Activated naive CD4-positive, alpha-beta T cell treated with anti-CD3 and anti-CD28 coated beads for 36 hours (primary cell): ENCODE measurements at places on chromosomes 5 and 9. TPM values are rescaled to one million over a fixed set of nuclear protein-coding genes. Genes with fewer than 3 reads are reported as not detected.

GRCh38 chr5:39201781-39202596 is 17.4 kb downstream of the FYB1 start:
- no peak for DNase-seq

- DNase-seq = no peak
These were observed 127.7 kb upstream of the C9orf72 start for GRCh38 chr9:27701016-27701415.

GRCh38 chr5:4480528-4481349 is 659.4 kb upstream of the ADAMTS16 start:
- DNase-seq = no peak

- no peak for DNase-seq
These were observed 159.8 kb upstream of the HMHB1 start for GRCh38 chr5:143652108-143652700.

DNA sequence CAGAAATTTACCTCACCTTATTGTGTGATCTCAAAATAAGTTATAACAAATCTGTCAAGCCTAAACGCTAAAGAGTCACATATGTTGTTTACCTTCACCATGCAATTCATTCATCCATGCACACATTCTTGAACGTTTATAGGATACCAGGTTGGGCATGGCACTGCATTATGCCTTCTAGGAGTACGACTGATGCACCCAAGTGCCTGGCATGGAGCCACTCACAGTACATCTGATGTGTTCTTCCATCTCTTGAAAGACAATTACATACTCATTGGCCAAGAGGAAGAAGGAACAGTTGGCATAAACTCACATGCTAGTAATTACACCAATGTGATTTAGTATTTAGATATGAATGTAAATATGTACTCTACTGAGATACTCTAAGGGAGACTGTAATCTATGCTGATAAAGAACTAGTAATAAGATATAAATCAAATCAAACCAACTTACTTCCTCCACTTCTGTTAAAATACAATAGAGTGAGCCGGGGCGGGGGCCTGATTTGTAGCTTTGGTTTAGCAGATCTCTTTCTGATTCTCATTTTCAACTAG is 90.7 kb downstream of the LPAR1 start:
- DNase-seq = no peak

The MZB1 gene
- total RNA-seq = 2.8 TPM

DNA sequence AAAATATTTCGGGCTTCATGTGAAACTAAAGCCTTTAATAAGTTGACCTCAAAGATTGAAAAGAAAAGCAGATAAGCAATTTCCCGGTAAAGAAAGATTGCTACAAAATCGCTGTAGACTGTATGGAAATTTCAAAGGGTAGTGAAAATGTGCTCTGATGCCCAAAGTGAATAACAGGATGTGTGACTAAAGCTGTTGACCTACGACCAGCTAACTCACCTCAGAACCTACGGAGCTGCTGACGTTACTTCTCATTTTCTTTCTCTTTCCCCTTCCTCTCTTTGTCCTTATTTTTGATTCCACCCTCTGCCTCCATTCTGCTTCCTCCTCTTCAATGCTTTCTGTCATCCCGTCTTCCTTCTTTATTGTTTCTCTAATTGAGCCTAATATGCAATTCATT is 103.2 kb downstream of the PDE4D start:
- no peak for DNase-seq

- DNase-seq = no peak
These were observed 21.6 kb downstream of the FBXL7 start for GRCh38 chr5:15521381-15522186.

- DNase-seq = no peak
These were observed 199.7 kb upstream of the TLE4 start for GRCh38 chr9:79371948-79372555.

The HEXB gene
- total RNA-seq = 70.0 TPM

DNA sequence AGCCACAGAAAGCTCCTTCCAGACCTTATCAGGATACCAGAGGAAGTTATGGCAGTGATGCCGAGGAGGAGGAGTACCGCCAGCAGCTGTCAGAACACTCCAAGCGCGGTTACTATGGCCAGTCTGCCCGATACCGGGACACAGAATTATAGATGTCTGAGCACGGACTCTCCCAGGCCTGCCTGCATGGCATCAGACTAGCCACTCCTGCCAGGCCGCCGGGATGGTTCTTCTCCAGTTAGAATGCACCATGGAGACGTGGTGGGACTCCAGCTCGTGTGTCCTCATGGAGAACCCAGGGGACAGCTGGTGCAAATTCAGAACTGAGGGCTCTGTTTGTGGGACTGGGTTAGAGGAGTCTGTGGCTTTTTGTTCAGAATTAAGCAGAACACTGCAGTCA is 70.8 kb upstream of the ENTREP1 start:
- no peak for DNase-seq

The RNF180 gene
- not detected for total RNA-seq

DNA sequence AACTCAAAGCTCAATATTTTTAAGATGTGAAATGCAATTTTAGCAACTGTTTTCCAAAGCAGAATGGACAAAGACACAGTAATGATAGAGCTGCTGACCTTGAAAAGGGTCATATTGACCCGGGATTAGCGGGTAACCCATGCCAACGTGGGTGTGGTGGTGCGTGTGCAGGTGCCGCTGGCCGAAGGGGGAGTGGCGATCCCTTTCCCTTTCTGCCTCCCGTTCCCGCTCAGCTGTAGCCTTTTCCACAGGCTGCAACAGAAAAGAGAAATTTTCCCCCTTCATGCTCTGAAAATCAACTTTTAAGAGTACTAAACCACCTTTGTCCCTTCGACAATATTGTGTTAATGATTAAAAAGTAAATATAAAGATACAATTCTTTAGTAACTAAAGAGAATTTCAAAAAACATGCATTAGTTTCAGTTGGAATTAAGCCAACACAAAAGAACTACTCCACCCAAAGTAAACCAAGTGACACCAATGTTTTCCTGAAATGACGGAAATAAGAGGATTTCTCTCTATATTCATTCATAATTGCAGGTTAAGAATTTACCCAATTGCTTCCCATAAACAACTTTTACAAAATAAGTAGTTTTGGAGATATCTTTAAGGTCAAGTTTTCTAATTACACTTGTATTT is 105.2 kb downstream of the ZNF608 start:
- no peak for DNase-seq

GRCh38 chr5:128349044-128349858 is 188.8 kb downstream of the FBN2 start:
- no peak for DNase-seq
